ENCODE measurements at places on chromosomes 1 and 21. TPM values are rescaled to one million over a fixed set of nuclear protein-coding genes. Genes with fewer than 3 reads are reported as not detected.

DNA sequence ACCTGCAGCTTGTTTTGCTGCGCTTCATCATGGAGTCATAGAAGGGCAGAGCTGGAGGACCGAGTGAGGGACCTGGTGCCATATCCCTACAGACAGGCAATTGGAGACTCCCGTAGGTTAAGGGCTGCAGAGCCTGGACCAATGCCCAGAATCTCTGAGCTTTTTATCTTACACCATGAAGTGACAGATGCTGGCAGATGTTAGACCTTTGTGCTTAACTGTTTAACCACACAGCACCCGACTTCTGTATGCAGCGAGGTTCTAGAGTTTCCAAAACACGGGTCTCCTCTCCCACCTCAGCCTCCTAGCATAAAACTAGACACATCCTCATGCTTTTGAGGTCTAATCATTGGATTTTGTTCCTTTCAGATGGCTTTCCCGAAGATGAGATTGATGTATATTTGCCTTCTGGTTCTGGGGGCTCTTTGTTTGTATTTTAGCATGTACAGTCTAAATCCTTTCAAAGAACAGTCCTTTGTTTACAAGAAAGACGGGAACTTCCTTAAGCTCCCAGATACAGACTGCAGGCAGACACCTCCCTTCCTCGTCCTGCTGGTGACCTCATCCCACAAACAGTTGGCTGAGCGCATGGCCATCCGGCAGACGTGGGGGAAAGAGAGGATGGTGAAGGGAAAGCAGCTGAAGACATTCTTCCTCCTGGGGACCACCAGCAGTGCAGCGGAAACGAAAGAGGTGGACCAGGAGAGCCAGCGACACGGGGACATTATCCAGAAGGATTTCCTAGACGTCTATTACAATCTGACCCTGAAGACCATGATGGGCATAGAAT lies 47.6 kb downstream of the B3GALT5 start:
- no peak for DNase-seq

PRELP gene
- not detected for total RNA-seq

CLCC1 gene
- total RNA-seq: 16.4 TPM

GJA8 gene
- not detected for total RNA-seq

GRCh38 chr1:155970531-155971167 lies 7.7 kb downstream of the ARHGEF2 start:
- peak; percentile 45 for DNase-seq
